RPMI8226 (cell line): ENCODE measurements at places on chromosomes 12 and 14.

DNA sequence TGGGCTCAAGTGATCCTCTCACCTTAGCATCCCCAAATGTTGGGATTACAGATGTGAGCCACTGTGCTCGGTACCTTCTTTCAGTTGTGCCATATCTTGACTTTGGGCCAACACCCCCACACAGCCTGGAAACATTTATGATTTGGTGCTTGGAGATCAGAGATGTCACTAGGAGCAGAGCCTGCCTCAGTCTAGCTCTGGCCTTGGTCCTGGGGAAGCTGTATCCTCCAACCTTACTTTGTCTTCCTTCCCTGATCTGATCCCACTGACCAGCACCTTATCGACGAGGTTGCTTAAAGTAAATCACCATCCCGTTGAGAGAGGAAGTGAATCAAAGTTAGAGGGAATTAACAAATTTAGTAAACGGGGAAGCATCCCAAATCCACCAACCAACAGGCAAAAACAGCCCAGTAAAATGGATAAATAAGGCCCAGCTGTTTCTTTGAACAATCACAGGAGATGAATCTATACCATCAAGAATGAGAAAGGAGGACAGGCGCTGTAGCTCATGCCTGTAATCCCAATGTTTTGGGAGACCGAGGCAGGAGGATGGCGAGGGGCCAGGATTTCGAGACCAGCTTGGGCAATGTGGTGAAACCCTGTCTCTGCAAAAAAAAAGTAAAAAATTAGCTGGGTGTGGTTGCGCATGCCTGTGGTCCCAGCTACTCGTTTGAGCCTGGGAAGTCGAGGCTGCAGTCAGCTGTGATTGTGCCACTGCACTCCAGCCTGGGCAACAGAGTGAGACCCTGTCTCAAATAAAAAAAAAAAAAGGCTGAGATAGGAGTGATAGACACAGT, 3.4 kb downstream of the PLBD2 start:
- no peak for DNase-seq

GRCh38 chr14:93878871-93879270, 48.3 kb upstream of the FAM181A start:
- no peak for DNase-seq

- DNase-seq, result no peak
Measured at GRCh38 chr12:5505116-5505515, 73.2 kb downstream of the NTF3 start.

- DNase-seq, result no peak
Measured at GRCh38 chr12:5960783-5961182, 15.7 kb upstream of the ANO2 start.

GRCh38 chr14:63273129-63273528, 45.6 kb downstream of the GPHB5 start:
- DNase-seq, result no peak

DNA sequence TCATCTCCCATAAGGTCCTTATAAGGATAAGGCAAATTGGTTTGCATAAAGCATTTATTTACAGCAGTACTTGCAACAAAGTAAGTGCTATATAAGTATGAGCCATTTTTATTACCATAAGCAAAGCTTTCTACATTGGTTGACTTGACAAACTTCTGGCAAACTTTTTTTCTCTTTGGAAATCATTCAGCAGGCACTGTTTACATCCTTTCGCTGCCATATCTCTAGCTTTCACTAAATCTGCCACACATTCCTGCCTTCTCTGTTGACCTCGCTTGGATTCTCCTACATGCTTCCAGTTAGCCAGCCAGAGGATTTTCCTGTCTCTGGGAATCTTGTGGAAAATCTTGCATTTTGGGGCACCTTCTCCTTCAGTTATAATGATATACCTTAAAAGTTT, 21.8 kb upstream of the HDAC7 start:
- no peak for DNase-seq

DNA sequence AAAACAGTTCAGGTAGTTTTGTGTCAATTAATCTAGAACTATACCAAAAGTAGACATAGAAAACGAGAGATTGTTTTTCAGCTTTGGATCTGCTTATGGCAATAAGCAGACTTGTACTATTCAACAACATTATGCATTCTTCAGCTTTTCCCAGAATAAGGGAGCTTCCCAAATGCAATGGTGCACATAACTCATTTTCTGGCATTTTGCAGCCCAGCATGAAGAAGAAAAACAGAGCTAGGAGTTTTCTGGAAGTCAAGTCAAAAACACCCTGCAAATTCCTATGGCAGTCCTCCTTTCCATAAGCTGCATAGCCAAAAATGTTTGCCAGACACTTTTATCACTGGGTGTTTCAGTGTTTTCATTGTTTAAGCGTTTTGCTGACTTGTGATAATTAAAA, 314.7 kb downstream of the NAV3 start:
- DNase-seq, result no peak

DNA sequence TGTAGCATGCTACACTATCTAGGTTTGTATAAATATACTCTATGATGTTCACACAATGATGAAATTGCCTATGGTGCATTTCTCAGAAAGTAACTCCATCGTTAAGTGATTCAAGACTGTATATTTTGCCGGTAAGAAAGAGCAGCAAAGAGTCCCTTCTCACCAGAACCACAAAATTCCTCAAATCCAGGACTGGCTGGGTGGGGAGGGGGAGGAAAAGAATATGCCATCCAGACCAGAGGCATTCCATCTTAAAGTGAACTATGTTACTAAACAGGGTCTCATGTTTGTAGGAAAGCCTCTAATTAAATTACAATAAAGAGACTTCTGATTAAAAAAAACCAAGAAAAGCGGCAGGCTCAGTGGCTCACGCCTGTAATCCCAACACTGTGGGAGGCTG, 11.5 kb downstream of the UBE2N start:
- DNase-seq, result no peak

GRCh38 chr14:68735856-68736255, 57.0 kb downstream of the ZFP36L1 start:
- DNase-seq, result no peak

GRCh38 chr12:49907352-49907751, 3.7 kb upstream of the FAIM2 start:
- no peak for DNase-seq

DNA sequence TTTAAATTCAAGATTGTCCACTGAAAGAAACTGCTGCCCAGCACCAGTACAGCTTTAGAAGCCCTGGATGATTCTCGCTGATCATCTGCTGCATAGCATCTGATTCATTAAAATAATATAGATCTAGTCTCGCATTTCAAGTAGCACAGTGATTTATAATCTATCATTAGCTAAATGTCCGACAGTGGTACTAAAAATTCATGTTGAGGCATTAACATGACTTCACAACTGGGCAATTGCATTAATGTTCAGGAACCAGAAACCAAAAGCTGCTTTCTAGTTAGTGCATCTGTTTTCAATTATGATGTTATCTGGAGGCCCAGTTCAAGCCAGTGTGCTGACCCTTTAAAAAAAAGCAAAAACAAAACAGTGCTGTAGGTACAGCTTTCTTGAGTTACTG, 1987.2 kb upstream of the SEL1L start:
- no peak for DNase-seq

DNA sequence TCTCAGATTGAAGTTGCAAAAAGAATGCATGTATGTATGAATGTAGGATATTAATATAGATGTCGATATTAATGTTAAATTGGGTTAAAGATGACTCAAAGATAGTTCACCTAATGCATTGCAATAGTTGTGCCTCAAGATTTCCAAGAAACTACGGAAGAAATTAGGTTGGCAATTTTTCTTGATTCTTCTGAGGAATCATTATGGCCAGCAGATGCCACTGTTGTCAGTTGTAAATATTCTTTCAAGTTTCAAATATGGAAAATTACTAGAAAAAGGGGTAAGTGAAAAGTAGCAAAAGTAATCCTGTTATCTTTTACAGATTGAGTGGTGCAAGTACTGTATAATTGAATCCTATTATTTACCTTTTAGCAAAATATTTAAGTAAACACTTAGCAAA, 202.1 kb downstream of the ADAMTS20 start:
- DNase-seq, result no peak

GRCh38 chr12:120438495-120439198, 734 bp downstream of the COX6A1 start:
- DNase-seq, result no peak

GRCh38 chr14:101033446-101034165, 130.1 kb upstream of the RTL1 start:
- DNase-seq, result no peak

GRCh38 chr12:21577516-21577915, 27.1 kb downstream of the GYS2 start:
- no peak for DNase-seq

GRCh38 chr14:96095581-96096476, 56.7 kb downstream of the C14orf132 start:
- DNase-seq, result no peak

DNA sequence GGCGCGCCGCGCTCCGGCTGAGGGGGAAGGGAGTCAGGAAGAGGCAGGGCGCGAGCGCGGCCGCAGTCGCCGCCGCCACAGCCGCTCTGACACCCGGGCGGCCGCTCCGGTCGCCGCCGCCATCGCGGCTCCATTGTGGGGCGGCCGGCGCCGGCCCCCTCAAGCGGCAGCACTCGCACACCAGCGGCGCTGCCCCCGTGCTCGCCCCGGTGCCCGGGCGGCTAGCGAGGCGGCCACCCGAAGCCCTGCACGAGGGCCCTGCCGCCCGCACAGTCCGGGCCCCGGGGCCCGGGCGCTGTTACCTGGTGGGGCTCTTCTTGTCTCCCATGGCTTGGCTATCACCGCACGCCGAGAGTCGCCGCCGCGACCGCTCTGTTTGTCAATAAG, 202 bp downstream of the YAF2 start:
- DNase-seq, result no peak

GRCh38 chr14:92259613-92260357, 63.2 kb upstream of the SLC24A4 start:
- DNase-seq, result peak; percentile 15

- DNase-seq, result no peak
Measured at GRCh38 chr12:124506145-124506831, 61.1 kb downstream of the NCOR2 start.

GRCh38 chr12:52277486-52278245, 3.2 kb downstream of the KRT86 start:
- DNase-seq, result peak; percentile 46

- peak; percentile 37 for DNase-seq
Measured at GRCh38 chr12:3658327-3659163, 94.4 kb downstream of the CRACR2A start.

GRCh38 chr12:89880690-89881350, 172.2 kb upstream of the ATP2B1 start:
- DNase-seq, result peak; percentile 7

GRCh38 chr14:19823765-19824164, 20.2 kb downstream of the OR4N2 start:
- DNase-seq, result no peak

DNA sequence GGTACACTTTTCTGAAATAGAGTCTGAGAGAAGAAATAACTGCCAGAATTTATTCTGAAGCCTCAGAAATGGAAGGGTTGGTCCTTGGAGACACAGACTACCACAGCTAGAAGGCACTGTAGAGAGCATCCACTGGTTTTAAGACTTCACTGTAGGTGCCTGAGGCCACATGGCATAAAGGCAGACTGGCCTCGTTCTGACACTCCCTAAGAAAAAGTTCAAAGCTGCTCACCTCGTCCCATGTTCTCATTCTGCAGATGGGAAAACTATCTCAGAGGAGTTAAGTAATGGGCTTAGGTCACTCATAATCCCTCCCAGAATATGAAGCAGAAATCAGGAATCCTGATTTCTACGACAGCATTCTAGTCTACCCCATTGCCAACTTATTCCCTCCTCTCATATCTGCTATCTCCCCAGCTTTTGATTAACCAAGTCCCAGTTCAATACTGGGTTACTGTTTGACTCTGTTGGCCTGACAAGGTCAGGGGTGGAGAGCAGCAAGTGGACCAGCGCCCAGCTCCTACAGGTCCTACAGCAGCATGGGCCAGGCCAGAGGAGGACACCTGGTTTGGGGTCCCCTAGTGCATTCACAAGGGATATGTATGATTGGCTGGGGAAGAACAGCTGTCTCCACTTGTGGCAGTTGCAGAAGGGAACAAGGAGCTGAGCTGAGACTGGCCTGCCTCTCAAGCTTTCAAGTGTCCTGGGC, 3.7 kb downstream of the ITGA5 start:
- DNase-seq, result no peak

GRCh38 chr12:32450768-32451167, 51.4 kb downstream of the FGD4 start:
- DNase-seq, result no peak

GRCh38 chr12:111369496-111370220, 763 bp upstream of the PHETA1 start:
- DNase-seq, result no peak

DNA sequence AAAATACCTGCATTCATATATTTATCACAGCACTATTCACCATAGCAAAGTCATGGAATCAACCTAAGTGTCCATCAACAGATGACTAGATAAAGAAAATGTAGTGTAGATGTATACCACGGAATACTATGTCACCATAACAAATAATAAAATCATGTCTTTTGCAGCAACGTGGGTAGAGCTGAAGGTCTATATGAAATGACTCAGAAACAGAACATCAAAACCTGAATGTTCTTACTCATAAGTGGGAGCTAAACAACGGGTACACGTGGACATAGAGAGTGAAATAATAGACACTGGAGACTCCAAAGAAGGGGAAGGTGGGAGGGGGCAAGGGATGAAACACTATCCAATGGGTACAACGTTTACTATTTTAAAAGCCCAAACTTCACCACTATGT, 37.9 kb downstream of the SLC38A1 start:
- DNase-seq, result no peak

GRCh38 chr14:55976655-55977054, 141.6 kb upstream of the PELI2 start:
- DNase-seq, result no peak

GRCh38 chr12:94147991-94148738, at the start of gene PLXNC1:
Gene PLXNC1, plus strand, starts transcription at chr12:94148577. Its CDS starts 395 bp downstream, at chr12:94148972.
- DNase-seq, result peak; percentile 75
